ENCODE measurements at places on chromosomes 16 and 17.

DNA sequence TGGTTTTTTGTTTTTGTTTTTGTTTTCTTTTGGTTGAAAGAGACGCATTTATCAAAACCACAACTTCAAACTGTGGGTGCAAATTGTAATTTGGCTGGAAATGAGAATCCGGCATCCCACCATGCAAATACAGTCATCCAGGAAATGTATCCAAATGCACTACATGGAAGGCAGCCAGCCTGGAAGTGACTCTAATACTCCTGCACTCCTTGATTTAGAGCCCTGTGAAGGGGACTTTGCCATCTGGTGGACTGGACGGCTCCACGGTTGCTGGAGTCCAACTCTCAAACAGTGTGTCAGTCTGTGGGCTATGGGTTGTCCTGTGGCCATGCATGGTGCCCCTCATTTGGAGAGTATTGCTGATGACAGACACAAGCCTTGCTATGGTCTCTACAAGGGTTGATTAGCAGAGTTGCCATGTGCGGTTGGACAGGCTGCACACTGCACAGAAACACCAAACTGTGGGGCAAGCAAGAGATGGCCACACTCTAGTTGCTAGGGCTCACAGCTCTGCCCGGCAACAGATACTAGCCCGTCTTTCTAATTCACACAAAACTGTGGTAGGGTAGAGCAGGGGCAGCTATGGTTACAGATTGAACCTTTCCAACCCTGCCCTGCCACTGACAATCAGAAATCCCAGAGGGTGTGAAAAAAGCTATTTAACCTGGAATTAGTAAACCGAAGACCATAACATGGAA, 62.4 kb downstream of the VAT1L start:
- no peaks in the 10 kb centered on the region for H3K4me1 ChIP-seq
- H3K36me3 ChIP-seq = no peaks in the 10 kb centered on the region
- H3K4me3 ChIP-seq = no peak overlapping the region

DNA sequence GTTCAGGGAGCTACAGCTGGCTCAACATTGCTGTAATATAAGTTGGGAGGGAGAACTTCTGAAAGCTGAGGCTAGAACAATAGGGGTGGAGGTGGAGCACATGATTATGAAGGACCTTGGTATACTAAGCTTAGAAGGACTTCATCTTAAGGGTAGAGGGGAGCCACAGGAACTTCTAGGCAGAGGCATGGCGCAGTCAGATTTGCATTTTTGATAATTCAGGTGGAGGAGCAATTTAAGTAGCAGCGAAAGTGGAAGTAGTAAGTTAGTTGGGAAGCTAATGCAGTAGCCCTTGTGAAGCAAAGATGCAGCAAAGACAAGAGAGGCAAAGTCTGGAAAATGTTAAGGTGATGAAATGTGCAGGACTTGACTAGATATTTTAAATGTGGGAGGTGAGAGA, 144.1 kb downstream of the SPECC1 start:
- H3K27me3 ChIP-seq = no peaks in the 10 kb centered on the region
- H3K36me3 ChIP-seq = no peaks in the 10 kb centered on the region
- no peak overlapping the region for H3K27ac ChIP-seq

GRCh38 chr16:80896776-80897175, 92.4 kb upstream of the CDYL2 start:
- H3K36me3 ChIP-seq = no peaks in the 10 kb centered on the region
- H3K4me1 ChIP-seq = no peaks in the 10 kb centered on the region
- no peak for DNase-seq

- no peak overlapping the region for H3K4me3 ChIP-seq
- peaks cover 5% of the 10 kb centered on the region for H3K27me3 ChIP-seq
- DNase-seq = no peak
These were observed 402.7 kb upstream of the TNRC6C start for GRCh38 chr17:77555741-77556291.

DNA sequence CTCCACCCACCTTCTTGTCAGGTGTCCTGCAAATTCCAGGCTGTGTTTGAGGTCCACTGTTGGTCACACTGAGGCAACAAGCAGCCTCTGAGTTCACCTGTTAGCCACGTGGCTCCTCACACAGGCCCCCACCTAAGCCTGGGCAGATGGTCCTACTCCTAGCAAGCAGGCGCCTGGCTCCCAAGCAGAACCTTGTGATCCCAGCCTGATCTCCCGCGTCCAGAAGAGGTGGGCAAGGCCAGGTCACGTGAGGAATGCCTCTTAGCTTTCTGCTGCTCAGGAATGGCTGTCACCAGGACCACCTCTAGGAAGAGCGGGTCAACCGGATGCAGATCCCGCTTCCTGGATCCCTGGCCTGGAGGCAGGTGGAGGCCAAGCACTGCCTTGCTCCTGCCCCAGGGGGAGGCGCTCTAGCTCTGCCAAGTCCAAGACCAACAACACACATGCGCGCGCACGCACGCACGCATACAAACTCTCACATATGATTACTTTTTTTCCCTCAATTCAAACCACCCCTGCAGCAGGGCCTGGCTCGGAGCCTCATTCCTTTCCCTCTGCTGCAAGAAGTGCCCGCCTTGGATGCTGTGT, 9.5 kb downstream of the CYB561 start:
- peaks cover 80% of the 10 kb centered on the region for H3K4me1 ChIP-seq
- H3K36me3 ChIP-seq = peaks cover 35% of the 10 kb centered on the region
- no peak overlapping the region for H3K4me3 ChIP-seq
- no peak overlapping the region for H3K27ac ChIP-seq
- no peak for DNase-seq
- H3K27me3 ChIP-seq = no peaks in the 10 kb centered on the region

- H3K4me3 ChIP-seq = no peak overlapping the region
- no peak overlapping the region for H3K27ac ChIP-seq
- peaks cover 4% of the 10 kb centered on the region for H3K27me3 ChIP-seq
- DNase-seq = no peak
- H3K4me1 ChIP-seq = no peaks in the 10 kb centered on the region
These were observed 173.5 kb downstream of the AIPL1 start for GRCh38 chr17:6261466-6261865.

Measured in CD4-positive, alpha-beta T cell (primary cell).